ENCODE measurements at places on chromosomes 7 and 10. TPM values are rescaled to one million over a fixed set of nuclear protein-coding genes. Genes with fewer than 3 reads are reported as not detected.

The SMKR1 gene
- total RNA-seq = 0.09 TPM

The C10orf120 gene
- not detected for total RNA-seq

The ZEB1 gene
- 144 TPM for total RNA-seq

The SH2D4B gene
- total RNA-seq = not detected

The ELN gene
- total RNA-seq = 4.2 TPM

The MRLN gene
- not detected for total RNA-seq

The ATOH7 gene
- total RNA-seq = not detected

The FBXL15 gene
- total RNA-seq = 6.7 TPM

The SCD gene
- total RNA-seq = 439 TPM

The EBF3 gene
- total RNA-seq = 3.7 TPM

The CYP3A4 gene
- total RNA-seq = not detected

The PLEKHS1 gene
- total RNA-seq = 0.09 TPM

The CRPPA gene
- total RNA-seq = 1.8 TPM

The SYNPO2L gene
- not detected for total RNA-seq

The FGF8 gene
- total RNA-seq = not detected

The PLAC9 gene
- 12.3 TPM for total RNA-seq

The IFIT2 gene
- total RNA-seq = 3.1 TPM

The NXPH1 gene
- total RNA-seq = not detected

The CPVL gene
- 0.71 TPM for total RNA-seq

The ZNF425 gene
- 5.8 TPM for total RNA-seq

The STEAP1 gene
- 30.2 TPM for total RNA-seq

The CRYGN gene
- total RNA-seq = 0.74 TPM

The GLUD1 gene
- total RNA-seq = 273 TPM

The DTX2 gene
- 2.6 TPM for total RNA-seq

The P4HA1 gene
- total RNA-seq = 550 TPM

The AKR1C2 gene
- total RNA-seq = 13.5 TPM

The DOCK4 gene
- 6.8 TPM for total RNA-seq

The SHTN1 gene
- total RNA-seq = 1.00 TPM

The FRMPD2 gene
- total RNA-seq = not detected

The SUFU gene
- total RNA-seq = 2.3 TPM

The PPP1R9A gene
- total RNA-seq = 0.18 TPM

The SYT15 gene
- 0.92 TPM for total RNA-seq

The ZNF775 gene
- 6.7 TPM for total RNA-seq

The TRIM74 gene
- total RNA-seq = 0.09 TPM

The BMS1 gene
- 18.8 TPM for total RNA-seq

The INTS15 gene
- total RNA-seq = 10.4 TPM

The SUGCT gene
- total RNA-seq = 14.9 TPM

The CYP3A7 gene
- total RNA-seq = 0.14 TPM

The TEX36 gene
- total RNA-seq = not detected

The CDC14C gene
- total RNA-seq = not detected

The PALD1 gene
- under 0.01 TPM for total RNA-seq

The TAS2R3 gene
- 0.85 TPM for total RNA-seq

The CALCR gene
- not detected for total RNA-seq

The PRTFDC1 gene
- total RNA-seq = 23.3 TPM

The SFXN2 gene
- 4.3 TPM for total RNA-seq

The HTR5A gene
- not detected for total RNA-seq

The GPR26 gene
- not detected for total RNA-seq
